NCI-H1092 (cell line): ENCODE measurements at places on chromosomes 5 and 9.

GRCh38 chr5:54514291-54514690 is 3.3 kb upstream of the SNX18 start:
- DNase-seq = no peak

DNA sequence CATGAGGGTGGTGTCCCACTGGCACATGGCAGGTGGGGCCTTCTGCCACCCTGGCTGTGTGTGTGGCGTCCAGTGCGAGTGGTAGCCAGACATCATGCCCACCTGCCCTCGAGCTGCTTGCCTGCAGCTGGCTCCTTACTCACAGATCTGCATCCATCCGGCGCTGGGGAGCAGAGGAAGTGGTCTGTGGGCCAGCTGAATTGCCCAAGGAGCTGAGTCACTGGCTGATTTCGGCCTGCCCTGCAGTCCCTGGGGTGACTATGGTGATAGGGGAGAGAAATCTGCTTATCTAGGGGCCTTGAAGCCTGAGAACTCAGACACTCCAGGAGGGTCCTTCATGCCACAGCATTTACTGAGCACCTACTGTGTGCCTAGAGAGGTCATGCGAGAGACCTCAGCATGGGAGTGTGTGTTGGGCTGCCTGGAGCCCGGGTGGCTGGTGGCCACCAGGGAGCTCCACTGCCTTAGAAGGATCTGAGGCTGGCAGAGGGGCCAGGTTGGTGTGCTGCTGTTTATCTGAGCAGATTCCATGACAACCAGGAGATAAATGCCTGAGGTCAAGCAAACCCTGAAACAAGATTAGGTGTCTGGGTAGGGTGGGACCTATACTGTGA is 57.1 kb downstream of the SLC22A5 start:
- no peak for DNase-seq

- DNase-seq = no peak
These were observed 14.4 kb upstream of the TMED7 start for GRCh38 chr5:115640274-115640673.

GRCh38 chr5:154653764-154654485 is 101.3 kb upstream of the LARP1 start:
- DNase-seq = no peak

DNA sequence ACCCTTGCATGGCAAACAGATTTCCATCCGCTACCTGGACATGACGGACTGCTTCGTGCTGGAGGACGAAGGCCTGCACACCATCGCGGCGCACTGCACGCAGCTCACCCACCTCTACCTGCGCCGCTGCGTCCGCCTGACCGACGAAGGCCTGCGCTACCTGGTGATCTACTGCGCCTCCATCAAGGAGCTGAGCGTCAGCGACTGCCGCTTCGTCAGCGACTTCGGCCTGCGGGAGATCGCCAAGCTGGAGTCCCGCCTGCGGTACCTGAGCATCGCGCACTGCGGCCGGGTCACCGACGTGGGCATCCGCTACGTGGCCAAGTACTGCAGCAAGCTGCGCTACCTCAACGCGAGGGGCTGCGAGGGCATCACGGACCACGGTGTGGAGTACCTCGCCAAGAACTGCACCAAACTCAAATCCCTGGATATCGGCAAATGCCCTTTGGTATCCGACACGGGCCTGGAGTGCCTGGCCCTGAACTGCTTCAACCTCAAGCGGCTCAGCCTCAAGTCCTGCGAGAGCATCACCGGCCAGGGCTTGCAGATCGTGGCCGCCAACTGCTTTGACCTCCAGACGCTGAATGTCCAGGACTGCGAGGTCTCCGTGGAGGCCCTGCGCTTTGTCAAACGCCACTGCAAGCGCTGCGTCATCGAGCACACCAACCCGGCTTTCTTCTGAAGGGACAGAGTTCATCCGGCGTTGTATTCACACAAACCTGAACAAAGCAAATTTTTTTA is 242.9 kb downstream of the MARCHF11 start:
- no peak for DNase-seq

DNA sequence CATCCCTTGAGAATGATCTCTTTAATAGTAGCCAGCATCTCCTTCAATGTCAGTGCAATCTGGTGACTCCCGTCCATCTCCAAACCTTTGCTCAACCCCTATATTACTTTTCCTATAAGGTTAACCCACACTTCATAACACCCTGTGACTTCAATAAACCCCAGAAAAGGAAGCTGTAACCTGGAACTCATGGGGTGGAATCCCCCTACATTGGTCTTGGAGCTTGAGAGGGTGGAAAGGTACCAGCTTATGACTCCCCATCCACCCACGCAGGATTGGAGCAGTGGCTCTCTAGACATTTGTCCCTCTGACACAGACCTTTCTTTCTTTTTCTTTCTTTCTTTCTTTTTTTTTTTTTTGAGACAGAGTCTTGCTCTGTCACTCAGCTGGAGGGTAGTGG is 54.7 kb upstream of the ZFR start:
- DNase-seq = no peak

- peak; percentile 65 for DNase-seq
These were observed 1.3 kb upstream of the ANKRD18A start for GRCh38 chr9:38621434-38622287.

- no peak for DNase-seq
These were observed 11.4 kb downstream of the HMCN2 start for GRCh38 chr9:130276955-130277354.

DNA sequence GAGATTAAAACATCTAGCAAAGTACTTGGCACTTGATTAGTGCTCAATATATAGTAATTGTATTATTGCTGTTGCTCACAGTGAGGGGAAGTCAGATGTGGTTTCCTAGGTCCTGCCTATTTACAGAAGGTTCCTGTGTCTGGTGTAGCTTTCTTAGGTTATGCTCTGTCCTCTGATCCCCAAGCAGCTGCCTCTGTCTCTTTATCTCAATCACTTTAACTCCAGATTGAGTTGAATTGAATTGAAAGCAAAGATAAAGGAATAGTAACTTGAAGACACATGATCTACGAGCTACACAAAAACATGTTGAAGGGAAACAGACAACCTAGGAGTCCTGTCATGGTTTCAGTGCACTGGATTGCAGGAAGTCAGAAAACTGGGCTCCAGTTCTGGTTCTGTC is 113.9 kb upstream of the ADAMTSL1 start:
- DNase-seq = no peak
